ENCODE measurements at places on chromosomes 5 and 9.
A peak's percentile ranks its signal among the peaks of the same experiment; 100 is the strongest.

- peak; percentile 64 for DNase-seq
Measured at GRCh38 chr9:755454-756381, 85.8 kb upstream of the DMRT1 start.

- no peak for DNase-seq
Measured at GRCh38 chr5:167307042-167307441, 984.4 kb upstream of the WWC1 start.

DNA sequence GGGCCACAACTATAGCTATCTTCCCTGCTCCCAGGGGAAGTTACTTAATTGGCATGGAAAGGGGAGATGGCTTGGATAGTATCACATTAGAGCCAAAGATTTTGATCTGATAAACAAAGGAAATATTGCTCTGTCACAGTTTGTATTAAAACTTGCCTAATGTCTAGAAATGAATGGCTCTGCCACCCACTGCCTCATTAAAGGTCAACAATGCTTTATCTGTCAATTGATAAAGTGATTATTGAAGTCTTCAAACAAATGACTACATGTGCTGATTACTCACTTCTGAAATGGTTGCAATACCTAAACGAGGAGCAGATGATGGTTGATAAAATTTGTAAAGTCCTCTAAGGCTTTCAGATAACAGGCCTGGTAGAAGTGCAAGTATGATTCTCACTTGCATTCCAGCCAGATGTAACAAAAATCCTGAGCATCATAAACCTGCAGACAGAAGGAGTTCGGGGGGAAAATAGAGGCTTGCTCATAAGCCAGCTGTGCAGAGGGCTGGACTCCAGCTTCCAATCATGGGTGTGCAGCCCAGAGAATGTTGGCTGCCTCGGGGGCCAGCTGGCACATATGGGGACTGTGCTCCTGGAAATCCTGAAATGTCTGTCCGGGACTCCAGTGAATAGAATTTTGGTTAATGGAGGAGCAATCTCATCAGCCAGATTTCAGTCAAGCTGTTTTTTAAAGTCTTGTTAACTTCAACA lies 200.5 kb upstream of the SLC27A6 start:
- no peak for DNase-seq

DNA sequence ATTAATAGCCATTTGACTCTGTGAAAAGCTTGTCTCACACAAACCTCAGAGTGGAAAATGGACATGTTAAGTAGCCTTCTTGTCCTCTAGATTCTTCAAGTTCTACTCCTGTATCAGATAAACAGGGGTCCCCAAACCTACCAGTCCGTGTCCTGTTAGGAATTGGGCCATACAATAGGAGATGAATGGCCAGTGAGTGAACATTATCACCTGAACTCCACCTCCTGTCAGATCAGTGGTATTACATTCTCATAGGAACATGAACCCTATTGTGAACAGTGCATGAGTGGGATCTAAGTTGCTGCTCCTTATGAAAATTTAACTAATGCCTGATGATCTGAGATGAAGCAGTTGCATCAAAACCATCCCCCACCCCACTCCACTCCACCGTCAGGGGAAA lies 136.3 kb downstream of the TMEM232 start:
- peak; percentile 3 for DNase-seq

DNA sequence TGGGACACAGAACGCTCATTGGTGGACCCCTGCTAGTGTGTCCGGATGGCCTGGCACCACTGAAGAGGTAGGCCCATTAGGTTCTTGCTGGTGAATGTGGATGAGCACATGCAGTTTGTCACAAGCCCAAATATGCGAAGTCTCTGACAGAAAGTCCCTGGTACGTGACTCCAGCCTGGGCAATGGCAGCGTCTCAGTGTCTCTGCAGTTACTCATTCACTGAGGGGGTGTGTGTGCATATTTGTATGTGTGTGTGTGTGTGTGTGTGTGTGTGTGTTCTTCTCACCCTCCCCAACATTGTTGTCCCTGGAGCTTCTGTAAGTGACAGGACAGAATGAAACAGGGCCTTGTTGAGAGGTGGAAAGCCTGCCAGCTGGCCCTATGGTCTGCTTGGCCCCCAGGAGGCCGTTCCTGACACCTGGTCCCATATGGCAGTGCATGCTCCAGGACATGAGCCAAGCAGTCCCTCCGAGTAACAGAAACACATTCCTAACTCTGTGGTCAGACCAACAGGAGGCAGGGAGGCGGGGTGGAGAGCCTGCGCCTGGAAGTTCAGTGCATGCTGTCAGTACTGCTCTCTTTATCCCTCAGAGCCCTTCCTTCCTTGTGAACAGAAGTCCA lies 169.9 kb downstream of the SLC28A3 start:
- peak; percentile 91 for DNase-seq

DNA sequence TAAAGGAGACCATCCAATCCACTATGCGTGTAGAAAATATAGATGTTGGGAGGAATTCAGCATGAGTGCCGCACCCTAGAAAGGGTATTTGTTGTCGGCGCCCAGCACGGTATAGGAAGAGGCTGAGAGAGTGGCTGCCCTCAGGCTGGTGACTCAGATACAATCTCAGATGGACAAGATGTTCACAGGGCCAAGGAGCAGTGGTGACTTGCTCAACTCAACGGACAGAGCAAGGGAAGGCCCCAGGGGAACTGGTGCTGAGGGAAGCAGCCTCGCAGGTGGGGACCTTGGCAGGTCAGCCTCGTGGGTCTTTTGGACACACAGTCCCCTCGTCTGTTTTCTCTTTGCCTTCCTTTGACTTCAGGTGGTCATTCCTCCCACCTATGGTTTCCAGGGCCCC lies 28.0 kb upstream of the IRX2 start:
- no peak for DNase-seq

DNA sequence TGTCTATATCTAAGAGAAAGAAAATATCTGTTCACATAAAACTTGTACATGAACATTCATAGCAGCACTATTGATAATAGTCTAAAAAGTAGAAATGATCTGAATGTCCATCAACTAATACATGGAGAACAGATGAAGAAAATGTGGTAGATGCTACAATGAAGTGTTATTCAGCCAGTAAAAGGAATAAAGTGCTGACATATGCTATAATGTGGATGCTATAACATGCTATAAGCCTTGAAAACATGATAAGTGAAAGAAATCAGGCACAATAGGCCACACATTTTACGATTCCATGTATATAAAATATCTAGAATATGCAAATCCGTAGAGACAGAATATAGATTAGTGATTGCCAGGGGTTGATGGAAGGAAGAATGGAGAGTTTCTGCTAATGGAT lies 146.8 kb downstream of the SEMA5A start:
- no peak for DNase-seq

GRCh38 chr5:57442080-57442839 lies 40.4 kb downstream of the ACTBL2 start:
- peak; percentile 97 for DNase-seq

GRCh38 chr9:107471552-107471951 lies 18.0 kb downstream of the KLF4 start:
- no peak for DNase-seq
